Activated CD4-positive, alpha-beta T cell treated with anti-CD3 and anti-CD28 coated beads for 24 hours (primary cell): ENCODE measurements at places on chromosomes 16 and 17.

DNA sequence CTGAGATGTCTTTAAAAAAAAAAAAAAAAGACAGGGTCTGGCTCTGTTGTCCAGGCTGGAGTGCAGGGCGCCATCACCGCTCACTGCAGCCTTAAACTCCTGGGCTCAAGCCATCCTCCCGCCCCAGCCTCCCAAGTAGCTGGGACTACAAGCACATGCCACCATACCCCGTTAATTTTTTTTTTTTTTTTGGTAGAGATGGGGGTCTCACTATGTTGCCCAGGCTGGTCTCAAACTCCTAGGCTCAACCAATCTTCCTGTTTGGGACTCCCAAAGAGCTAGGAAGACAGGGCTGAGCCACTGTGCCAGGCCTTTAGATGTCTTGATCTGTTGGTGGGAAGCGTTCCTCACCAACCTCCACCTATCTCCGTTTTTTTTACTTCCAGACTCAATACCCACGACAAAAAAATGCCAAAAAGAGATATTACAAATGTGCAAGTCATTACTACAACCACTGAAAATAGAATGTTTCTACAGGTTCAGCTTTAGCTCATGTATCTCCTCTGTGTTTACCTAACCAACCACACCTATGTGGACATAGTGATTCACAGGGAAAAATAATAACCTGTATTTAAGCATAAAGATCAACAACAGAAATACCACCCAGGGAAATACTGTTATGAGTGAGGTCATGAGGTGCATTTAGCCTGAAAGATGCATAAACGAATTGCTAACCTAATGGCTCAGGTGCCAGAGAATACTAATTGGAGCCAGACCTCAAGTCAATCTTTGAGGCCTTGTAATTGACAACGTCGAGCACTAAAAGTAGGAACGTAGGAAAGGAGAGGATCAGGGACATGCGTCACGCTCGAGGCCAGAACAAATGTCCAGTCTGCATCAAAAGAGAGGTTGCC lies 22.6 kb downstream of the NACA2 start:
- DNase-seq = no peak

DNA sequence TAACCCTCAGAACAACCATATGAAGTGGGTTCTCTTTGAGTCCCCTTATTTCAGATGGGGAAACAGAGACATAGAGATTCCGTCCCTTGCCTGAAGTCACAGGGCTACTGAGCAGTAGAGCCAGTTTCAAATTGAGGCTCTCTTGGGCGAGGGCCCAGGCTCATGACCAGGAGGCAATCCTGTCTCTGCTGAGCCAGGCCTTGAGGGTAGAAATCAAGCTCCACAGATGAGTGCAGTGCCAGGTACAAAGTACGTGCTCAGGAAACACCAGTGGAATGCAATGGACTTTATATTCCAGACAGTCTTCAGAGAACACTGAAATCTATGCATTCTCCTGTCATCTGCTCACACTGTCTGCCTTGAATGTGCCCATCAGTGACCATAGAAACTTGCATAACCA lies 291.7 kb upstream of the MAF start:
- no peak for DNase-seq

DNA sequence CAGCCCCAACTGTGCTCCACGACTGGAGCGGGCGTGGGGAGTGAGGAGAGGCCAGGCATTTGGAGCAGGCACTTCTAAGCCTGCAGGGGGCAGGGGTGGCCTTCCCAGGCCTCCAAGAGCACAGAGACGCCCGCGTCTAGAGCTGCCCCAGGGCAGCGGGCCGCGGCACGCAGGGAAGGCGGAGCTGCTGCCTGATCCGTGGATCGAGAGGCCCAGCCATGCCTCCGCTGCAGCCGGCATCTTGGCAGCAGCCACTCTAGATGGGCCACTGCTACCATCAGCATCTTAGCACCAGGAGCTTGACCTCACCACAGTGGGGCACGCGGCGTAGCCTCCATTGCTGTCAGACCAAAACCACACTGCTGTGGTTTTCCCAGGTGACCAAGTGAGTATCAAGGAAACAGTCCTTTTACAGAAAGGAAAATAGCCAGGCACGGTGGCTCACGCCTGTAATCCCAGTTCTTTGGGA lies 20.4 kb upstream of the WDR45B start:
- peak; percentile 40 for DNase-seq

- DNase-seq = no peak
These were observed at the start of gene GALR2 for GRCh38 chr17:76074390-76075363. Gene GALR2 (plus strand): TSS chr17:76074781. CDS start chr17:76074884, 103 bp downstream.

DNA sequence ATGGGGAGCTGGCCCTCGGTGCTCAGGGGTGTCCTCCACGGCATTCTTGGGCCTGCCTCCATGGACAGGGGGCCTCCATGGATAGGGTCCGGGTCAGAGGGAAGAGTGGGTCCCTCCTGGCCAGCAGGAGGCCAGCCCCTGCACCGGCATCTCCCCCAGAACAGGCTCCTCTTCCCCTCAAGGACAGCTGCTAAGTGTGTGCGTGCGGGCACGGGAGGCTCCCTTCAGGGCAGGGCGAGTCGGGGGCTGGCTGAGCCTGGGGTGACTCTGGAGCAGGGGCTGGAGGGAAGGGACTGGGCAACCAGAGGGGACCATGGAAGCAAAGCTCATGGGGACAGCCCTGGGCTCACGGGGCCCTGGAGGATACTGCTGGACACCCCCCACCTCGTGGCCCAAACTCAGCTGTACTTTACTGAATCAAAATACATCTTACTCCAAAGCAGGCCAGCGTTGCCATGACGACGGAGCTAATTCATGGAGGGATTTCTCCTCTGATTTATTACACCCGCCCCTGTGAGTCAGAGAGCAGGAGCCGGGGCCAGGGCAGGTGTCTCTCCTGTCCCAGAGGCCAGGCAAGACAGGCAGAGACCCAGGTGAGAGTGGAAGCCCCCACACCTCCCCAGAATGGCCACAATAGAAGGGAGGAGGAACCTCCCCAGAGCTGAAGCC lies 2.1 kb downstream of the CASKIN1 start:
- no peak for DNase-seq

DNA sequence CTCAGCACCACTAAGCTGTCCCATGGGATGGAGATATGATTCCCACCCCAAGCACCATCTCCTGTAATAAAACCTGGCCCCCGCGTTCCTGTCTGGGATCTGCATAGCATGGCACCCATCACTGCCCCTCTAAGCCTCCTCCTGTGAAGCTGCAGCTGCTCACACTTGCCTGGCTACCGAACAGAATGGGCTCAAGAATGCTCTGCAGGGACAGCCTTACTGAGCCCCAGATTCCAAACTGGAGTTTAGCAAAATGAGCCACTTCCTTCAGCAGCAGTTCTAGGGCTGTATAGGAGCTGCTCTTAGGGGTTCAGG lies 256.1 kb downstream of the CPPED1 start:
- no peak for DNase-seq

DNA sequence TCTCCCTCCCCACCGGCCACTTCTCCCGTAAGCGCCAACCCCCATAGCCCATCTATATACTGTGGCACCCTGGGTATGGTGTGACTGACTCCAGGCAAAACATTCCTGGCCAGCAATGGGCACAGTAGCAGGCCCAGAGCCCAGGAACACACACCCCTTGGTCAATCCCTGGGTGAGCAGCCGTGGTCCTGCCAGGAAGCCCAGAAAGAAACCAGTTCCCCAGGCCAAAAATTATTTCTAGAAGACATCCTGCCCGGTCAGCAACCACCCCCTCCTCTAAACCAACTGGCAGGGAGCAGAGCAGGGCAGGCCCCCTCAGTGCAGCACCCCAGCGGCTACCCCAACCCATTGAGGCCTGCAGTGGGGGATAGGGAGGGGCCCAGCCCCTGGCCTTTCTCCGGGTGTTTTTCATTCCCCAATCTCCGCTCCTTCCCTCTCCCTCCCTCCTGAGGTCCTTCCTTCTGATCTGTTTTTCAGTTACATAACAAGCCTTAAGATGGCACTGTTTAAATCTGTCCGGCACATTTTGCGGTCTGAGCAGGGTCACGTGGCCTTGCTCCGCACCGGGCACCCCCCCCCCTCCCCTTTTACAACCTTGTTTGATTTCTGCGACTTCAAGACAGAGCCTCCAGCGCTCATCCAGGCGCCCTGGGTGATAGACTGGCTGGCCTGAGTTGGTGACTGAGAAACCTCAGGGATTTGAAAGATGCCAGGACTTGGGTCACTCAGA lies 2.0 kb downstream of the NPTX1 start:
- no peak for DNase-seq

DNA sequence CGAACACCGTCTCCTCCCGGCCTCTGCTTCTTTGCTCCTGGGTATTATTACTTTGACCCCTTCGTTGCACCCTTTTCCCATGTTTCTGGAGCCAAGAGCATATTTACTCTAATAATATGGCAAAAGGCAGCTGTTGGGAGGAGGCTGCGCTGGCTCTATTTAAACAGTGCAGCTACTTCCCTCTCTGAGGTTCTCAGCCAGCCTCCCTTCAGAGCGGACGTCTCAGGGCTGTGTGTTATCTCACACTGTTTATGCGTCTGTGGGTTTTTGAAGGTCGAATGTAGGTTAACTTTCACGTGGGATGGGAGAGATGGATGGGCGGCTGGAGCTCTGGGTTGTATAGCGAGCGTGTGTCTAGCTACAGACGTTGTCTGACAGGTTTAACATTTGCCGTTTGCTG lies 45.3 kb downstream of the COX4I1 start:
- DNase-seq = no peak

DNA sequence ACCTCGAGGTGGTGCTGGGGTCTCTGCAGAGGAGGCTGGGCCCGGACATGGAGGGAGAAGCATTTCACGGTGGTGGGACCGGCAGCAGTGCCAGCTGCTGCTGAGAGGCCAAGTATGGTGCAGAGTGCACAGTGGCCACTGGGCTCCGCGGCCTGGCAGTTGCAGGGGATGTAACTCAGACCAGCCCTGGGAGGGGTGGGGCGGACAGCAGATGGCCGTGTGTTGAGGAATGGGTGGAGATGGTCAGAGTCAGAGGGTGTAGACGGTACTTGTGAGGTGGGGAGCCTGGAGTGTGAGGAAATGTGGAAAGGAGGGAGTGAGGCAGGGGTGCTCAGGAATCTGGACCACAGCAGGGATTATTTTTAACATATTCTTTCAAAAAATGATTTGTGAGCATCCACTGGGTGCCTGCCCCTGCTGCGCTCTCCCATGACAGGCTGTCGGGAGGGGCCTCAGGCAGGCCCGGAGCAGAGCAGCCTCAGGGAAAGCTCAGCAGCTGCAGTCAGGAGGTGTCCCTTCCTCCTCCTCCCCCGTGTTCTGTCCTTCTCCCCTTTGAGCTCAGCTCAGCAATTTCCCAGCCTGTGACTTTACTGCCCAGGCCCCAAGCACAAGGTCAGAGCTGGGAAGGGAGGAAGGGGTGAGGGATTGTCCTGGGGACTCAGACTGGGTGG lies 113.1 kb downstream of the RAP1GAP2 start:
- no peak for DNase-seq
